ENCODE measurements at places on chromosomes 2 and 18.

GRCh38 chr18:13103366-13103765 is 112.2 kb downstream of the CEP192 start:
- no peak for DNase-seq

- DNase-seq: no peak
Measured at GRCh38 chr2:80292474-80292873, 12.1 kb downstream of the LRRTM1 start.

DNA sequence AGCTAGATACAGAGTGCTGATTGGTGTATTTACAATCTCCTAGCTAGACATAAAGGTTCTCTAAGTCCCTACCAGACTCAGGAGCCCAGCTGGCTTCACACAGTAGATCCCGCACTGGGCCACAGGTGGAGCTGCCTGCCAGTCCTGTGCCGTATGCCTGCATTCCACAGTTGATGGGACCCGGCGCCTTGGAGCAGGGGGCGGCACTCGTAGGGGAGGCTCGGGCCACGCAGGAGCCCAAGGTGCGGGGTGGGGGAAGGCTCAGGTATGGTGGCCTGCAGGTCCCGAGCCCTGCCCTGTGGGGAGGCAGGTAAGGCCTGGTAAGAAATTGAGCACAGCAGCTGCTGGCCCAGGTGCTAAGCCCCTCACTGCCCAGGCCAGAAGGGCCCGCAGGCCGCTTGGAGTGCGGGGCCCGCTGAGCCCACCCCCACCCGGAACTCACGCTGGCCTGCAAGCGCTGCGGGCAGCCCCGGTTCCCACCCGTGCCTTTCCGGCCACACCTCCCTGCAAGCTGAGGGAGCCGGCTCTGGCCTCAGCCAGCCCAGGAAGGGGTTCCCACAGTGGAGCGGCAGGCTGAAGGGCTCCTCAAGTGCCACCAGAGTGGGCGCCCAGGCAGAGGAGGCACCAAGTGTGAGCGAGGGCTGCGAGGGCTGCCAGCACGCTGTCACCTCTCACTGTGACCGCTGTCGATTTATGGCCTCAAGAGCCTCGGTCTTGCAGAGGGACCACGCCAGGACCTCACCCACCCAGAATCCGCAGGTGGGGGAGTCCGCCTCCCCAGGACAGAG is 76.5 kb downstream of the MEX3C start:
- no peak for DNase-seq

DNA sequence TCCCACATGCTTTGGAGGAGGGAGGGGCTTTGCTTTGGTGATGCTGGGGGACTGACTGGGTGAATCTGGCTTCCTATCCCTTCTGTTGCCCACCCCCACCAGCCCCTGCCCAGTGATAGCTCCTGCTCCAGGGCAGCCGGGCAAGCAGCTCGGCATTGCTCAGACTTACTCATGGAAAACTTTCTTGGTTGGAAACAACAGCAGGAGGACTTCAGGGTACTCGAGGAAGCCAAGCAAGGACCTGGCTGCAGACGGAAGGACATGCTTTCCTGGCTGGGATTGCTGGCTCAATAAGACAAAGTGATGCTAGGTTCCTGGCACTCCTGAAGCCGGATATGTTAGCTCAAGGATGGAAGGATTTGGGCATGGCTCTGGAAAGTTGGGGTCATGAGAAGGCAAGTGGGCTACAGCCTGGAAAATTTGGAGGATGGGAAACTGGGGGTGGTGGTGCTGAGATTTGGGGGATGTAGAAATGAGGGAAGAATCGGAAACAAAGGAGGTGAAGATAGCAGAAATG is 3.1 kb downstream of the SPEG start:
- no peak for DNase-seq

GRCh38 chr2:226031647-226032501 is 632.4 kb downstream of the NYAP2 start:
- no peak for DNase-seq

DNA sequence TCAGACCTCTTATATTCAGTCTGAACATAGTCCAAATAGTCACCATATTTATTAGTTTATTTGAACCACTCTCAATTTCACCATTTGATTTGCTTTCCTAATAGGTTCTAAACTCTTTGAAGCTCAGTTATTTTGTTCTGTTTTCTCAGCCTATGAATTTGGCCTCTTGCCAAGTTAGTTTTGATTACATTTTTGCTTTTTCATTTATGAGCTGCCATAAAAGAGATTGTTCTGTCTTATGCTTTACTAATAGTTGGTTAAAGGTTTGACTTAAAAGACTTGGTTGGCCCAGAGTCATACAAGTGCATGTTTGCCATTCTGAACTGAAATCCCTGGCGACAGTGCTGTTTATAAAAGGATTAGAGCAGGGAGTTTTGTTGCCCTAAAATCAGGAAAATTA is 85.9 kb upstream of the RANBP2 start:
- DNase-seq: peak; percentile 31

DNA sequence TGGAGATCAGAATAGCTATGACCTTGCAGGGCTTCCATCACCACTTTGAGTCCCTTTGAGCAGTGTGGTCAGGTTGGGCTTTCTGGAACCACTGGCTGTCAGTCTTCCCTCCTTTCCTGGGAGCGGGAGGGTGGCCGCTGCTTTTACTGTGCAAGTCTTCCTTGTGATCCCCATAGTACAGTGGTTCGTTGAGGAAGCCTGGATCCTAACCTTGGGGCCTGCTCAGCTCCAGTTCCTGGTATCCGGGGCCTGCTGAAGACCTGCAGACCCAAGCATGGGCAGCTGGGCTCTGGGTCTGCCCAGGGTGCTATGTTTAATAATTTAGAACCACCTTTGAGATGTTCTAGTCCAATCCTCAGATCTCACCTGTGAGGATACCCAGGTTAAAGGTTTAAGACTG is 104.2 kb downstream of the CLIP4 start:
- no peak for DNase-seq

- DNase-seq: no peak
Measured at GRCh38 chr2:44131177-44131576, 37.5 kb upstream of the PPM1B start.

- DNase-seq: no peak
Measured at GRCh38 chr2:110992886-110993285, 127.8 kb upstream of the BCL2L11 start.

GRCh38 chr2:142796161-142796560 is 81.3 kb upstream of the KYNU start:
- DNase-seq: no peak

All from hematopoietic multipotent progenitor cell (in vitro differentiated cells).